ENCODE measurements at places on chromosomes 2 and 18.

GRCh38 chr2:212423089-212423488 is 115.5 kb downstream of the ERBB4 start:
- DNase-seq = no peak

DNA sequence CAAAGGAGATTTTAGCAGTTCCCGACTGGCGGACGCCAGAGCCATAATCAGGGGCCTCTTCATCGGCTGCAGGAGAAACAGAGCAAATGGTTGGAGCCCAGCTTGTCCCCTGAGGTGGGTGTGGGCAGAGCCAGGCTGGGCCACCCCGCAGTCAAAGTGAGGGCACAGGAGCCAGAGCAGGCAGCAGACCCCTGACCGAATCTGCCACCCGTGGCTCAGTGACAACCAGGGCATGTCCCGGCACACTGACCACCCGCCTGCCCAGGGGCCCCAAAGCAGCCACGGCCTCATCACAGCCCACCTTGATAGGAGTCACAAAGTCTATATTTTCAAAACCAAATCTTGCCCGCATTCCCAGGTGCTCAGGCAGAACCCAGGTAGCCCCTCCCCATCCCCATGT is 55.6 kb downstream of the AQP12A start:
- DNase-seq = no peak

DNA sequence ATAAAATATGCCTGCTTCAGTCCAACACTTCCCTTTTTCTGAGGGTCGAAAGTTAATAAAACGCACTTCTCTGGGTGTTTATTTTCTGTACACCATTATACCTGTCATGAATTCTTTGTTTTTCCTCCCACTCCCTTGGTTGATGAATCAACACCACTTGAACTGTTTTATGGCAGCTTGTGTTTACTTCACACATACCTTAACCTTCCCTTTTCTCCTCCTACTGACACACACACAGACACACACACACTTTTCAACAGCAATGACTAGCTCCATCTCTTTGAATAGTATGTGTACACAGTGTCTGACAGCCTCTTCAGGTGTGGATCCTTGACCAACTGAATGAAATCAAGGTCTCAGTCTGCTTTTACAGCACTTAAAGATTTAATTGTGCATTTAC is 91.3 kb downstream of the SATB2 start:
- no peak for DNase-seq

DNA sequence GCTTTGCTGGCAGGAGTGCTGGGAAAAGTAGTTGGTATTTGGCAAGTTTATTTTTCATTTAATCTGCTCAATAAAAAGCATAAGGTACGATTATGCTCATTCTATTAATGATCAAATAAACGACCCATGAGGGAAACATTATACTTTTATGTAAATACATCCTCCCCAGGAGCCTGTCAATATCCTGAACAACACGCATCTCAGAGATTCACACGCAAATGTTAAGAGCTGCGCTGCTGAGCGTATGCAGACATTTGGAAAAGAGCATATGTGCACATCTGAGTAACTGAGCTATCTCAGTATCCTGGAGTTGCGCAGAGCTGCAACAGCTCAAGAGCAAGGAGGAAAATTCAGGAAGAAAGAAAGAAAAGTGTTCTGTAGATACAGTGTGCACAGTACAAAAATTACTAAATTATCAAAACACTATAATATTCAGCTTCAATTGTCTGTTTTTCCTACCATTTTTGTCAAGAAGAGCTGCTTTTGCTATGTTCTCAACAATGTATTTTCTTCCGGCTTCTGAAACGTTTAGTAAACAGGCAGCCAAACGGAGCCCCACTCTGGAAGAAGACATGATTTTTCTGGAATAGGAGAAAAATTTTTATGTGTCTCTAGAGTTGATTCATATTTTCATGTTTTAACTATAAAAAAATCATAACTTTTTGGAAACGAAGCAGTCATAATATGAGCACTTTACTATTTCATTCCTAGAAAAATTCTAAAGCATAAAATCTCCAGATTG is 2.4 kb downstream of the FTCDNL1 start:
- no peak for DNase-seq

DNA sequence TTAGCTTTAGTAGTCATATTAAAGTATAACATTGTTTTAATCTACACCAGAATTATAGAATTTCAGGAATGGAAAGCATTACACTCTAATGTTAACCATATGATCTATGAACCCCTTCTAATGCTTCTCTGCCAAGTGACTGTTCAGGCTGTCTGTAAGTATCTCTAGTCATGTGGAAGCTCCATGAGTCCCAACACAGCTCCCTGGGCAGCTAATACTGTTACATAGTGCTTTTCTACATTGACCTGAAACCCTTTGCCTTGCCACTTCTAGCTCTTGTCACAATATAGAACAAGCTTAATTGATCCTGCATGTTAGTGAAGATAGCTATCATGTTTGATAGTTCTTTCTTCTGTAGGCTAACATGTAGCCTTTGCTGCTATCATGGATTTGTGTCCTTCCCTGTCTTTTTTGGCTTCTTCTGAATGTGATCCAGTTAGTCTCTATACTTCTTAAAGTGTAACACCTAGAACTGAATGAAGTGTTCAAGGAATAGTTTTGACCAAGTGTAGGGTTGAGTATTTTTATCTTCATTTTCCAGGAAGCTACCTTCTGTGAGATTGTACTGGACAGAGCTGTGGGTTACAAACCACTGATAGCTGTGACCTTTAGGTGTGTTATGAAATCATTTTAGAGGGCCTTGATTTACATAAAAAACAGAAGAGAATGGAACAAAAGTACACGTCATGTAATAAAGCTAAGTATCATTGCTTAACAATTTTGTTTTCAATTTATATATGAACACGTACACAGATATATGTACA is 23.7 kb downstream of the BABAM2 start:
- no peak for DNase-seq

DNA sequence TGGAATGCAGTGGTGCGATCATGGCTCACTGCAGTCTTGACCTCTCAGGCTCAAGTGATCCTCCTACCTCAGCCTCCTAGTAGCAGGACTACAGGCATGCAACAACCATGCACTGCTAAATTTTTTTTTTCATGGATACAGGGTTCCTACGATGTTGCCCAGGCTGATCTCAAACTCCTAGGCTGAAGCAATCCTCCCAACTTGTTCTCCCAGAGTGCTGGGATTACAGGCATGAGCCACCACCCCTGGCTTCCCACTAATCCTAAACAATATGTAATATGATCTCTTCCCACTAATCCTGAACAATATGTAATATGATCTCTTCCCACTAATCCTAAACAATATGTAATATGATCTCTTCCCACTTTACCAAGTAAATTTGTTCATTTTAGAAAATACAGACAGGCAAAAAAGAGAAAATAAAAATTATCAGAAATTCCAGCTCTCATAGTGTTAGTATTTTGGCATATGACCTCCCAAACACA is 33.7 kb upstream of the C18orf32 start:
- DNase-seq = no peak

GRCh38 chr2:121064186-121064585 is 220.8 kb downstream of the TFCP2L1 start:
- DNase-seq = no peak

DNA sequence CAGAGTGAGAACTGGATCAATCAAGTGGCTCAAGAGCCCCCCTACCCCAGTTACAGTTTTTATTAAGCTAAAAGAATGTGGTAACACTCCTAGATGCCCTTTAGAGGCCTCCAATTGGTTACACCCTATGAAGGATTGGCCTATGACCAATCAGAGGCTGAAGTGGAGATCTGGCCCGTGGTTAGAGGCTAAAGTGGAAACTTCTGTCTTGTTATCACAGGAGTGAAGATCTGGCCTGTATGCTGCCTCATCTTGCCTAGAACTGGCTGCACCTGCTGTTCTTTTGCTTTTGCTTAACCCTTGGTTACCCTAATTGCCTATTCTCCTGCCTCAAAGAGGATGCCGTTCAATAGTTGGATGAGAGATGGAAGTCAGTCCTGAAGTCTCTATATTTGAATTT is 100.1 kb upstream of the MAP2 start:
- no peak for DNase-seq

- DNase-seq = no peak
Measured at GRCh38 chr2:97907369-97908100, 88.2 kb downstream of the TMEM131 start.

DNA sequence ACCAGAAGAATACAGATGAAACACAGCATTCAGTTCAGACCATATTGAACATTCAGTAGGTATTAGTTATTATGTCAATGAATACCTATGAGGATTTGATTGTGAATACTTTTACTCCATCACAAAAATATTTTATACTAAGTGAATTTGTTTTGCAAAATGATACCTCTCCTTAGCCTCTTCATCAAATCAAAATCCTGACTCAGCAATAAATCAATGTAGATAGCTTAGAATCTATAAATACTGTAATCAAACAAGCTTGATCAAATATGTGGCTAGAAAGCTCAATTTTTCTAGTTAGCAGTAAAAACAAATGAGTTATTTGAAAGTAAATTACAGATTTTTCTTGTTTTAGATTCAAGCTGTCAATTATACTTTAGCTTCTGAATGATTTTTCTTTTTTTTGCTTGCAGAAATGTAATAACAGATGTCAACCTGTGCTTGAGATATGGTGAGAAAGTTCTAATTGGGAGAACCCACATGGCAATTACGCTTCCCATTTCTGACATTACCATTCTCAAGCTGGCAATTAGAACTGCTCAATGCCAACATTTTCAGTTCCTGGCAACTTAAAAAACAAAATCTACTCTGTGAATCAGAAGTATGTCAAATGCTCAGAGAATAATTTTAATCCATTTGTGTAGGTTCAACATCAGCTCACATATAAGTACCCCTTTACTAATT is 109.6 kb downstream of the PRELID3A start:
- DNase-seq = no peak

- no peak for DNase-seq
Measured at GRCh38 chr18:26536032-26536431, 12.3 kb downstream of the KCTD1 start.

GRCh38 chr2:153871231-153872221 is at the start of gene GALNT13:
Gene GALNT13 (plus strand): TSS chr2:153871922.
- DNase-seq = no peak

GRCh38 chr2:206176121-206176520 is 16.4 kb downstream of the EEF1B2 start:
- no peak for DNase-seq

- DNase-seq = no peak
Measured at GRCh38 chr18:9831036-9831722, 54.6 kb upstream of the TXNDC2 start.

DNA sequence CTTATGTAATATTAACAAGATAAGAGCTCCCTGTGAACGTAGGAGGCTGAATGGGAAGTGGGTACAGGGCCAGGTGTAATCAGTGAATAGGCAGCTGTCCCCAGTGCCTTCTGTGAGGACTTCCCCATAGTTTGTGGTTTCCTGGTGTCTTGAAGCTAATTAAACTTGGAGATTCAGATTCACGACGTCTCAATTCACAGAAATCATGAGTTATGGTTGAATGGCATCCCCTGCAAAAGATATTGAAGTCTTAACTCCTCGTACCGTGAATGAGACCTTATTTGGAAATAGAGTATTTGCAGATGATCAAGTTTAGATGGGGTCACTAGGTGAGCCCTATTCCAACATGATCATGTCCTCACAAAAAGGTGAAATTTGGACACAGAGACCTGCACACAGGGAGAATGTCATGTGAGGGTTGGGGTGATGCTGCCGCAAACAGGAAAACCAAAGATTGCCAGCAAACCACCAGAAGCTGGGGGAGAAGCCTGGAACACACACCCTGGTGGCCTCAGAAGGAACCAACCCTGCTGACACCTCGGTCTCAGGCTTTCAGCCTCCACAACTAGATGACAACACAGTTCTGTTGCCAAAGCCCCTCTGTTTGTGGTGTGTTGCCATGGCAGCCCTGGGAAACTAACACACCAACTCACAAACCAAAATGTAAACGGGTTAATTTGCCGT is 13.2 kb downstream of the ARL4C start:
- DNase-seq = no peak

DNA sequence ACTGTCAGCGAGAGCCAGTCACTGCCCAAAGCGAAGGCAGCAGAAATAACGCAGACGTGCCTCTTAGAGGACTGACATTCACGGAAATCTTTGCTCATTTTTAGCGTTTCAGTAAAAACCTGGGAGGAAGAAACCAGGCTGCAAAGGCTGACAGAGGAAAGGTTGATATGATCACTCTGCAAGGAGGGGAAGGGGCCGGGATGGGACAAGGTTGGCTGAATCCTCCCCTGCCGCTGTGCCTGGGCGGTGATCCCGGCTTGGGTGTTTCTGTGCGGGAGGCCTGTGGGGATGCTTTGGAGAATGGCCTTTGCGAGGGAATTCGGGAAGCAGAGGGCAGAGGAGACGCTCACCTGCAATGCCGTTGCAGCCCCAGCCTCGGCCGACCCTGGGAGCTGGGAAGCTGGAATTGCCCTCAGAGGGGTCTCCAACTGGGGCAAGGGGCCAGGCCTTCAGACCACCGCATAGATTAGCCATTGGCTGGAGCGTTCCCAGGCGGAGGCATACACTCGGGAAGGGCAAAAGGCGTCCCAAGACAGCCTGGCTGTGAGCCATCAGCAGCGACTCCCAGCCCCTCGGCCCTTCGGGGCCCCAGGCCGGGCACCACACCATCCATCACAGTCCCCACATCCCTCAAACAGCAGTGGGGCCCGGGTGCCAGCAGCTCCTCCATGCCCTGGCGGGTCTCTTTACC is 111.7 kb upstream of the GPC1 start:
- DNase-seq = no peak

- DNase-seq = no peak
Measured at GRCh38 chr2:22020091-22020742, 896.4 kb downstream of the TDRD15 start.

DNA sequence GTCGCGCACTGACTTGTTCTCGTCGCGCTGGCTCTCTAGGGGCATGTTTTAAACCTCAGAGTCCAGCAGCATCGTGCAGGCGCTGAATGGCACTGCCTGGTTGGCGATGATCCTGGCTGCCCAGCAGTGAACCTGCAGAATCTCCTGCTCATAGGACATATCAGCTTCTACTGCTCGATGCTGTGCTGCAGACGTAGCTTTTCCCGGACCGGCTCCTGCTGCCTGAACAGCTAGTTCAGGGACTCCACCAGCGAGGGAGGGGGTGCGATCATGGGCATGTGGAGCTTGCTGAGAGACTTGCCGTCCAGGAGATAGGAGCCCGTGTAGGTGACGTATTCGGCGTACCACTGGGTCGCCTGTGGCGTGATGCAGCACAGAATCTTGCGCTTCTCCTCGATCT is 890.0 kb upstream of the LRRTM1 start:
- DNase-seq = no peak

- no peak for DNase-seq
Measured at GRCh38 chr2:155393406-155393805, 694.9 kb downstream of the KCNJ3 start.

DNA sequence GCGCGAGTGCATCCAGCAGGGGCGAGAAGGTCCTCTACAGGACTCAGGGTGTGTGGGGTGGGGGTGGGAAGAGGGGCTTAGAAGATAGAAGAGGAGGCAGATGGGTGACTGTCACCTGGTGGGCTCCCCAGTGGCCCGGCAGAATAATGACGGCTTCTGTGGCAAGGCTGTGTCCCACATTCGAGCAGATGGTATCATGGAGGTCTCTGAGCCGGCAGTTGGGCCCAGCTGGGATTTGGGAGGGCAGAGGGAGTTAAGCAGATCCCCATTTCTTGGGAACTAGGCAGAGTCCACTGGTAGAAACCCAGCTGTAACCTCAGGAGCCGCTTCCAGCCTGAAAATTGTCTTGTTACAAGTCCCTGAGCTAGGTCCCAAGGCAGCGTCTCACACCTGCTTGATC is 28.4 kb upstream of the DTNB start:
- no peak for DNase-seq
